ENCODE measurements at places on chromosomes 3 and 15. TPM values are rescaled to one million over a fixed set of nuclear protein-coding genes. Genes with fewer than 3 reads are reported as not detected.

Gene GRAMD1C
- 1.5 TPM for total RNA-seq

Gene ERC2
- total RNA-seq, result 1.2 TPM

Gene ADPRH
- total RNA-seq, result 18.5 TPM

Gene FSIP1
- 0.14 TPM for total RNA-seq

Gene CAMKV
- total RNA-seq, result not detected

Gene TRIM42
- not detected for total RNA-seq

Gene PLXND1
- 246 TPM for total RNA-seq

Gene ZNF774
- 1.6 TPM for total RNA-seq

Gene BOC
- 33.4 TPM for total RNA-seq

Gene HTR3E
- total RNA-seq, result not detected

Gene TM4SF18
- total RNA-seq, result 4.9 TPM

Gene GPR171
- total RNA-seq, result not detected

Gene EPHB1
- 0.68 TPM for total RNA-seq

Gene FOXL2
- total RNA-seq, result not detected

Gene PP2D1
- not detected for total RNA-seq

Gene REC114
- not detected for total RNA-seq
